ENCODE measurements at places on chromosomes 5 and 9.
A peak's percentile ranks its signal among the peaks of the same experiment; 100 is the strongest.

DNA sequence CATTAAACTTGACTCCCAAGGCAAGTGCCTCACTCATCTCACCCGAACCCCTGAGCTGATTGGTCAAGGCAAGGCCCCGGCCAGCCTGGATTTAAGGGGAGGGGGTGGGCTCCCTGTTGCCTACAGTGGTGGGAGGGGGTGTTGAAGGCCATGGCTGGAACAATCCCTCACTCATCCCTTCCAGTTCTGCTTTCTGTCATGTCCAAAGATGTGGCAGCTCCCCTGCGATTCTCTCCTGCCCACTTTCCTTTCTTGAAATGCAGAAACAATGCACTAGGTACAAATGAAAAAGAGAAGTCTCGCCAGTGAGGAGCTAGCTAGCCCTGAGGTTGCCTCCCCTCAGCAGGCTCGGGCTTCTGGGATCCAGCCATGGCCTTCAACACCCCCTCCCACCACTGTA lies 240.9 kb downstream of the SYK start:
- no peak for DNase-seq

GRCh38 chr5:9599391-9599790 lies 30.8 kb downstream of the TAS2R1 start:
- DNase-seq: peak; percentile 65

- no peak for DNase-seq
These were observed 41.0 kb upstream of the GFPT2 start for GRCh38 chr5:180394031-180394636.

- no peak for DNase-seq
These were observed 171.4 kb upstream of the NFIB start for GRCh38 chr9:14485366-14485765.

GRCh38 chr5:73139485-73139884 lies 19.1 kb downstream of the TMEM171 start:
- DNase-seq: no peak
